Right kidney (tissue), 9 donors: ENCODE measurements at places on chromosomes 7 and 10.

DNA sequence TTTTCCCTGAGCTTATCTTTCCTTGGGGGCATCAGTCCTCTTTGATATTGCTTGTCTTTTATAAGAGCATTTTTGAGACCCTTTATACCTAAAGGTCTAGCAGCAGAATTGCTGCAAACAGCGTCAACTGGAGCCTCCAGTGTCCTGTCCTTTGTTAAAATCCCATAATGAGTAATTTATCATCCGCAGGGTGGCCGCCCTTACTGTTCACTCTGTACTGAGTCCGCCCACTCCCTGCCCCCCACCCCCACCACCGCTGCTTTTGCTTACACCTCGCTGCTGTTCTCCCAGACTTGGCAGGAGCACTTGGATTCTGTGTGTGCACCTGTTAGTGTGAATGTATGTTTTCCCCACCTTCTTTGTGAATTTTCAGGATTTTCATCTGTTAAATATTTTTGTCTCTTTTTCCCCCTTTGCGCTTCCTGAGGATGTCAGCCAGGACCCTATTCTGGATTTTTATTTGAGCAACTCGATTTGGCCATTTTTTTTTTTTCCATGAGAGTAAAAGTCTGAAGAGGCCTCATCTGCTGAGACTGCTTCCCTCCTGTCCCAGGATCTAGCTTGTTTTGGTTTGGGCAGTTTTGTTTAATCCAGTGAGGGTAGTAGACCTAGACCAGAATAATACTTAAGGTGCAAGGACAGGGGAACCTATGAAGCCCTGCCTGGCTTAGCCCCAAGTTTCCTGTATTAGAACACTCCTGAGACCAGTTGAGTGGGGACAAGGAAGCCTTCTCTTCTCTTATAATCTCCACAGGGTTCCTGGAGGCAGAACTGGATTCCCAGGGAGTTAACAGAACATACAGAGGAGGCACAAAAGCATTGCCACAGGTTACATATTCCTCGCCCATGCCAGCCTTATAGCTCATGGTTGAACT is 8.2 kb downstream of the AGFG2 start:
- no peak for DNase-seq

GRCh38 chr10:3790272-3790671 is 5.3 kb upstream of the KLF6 start:
- DNase-seq, result no peak

DNA sequence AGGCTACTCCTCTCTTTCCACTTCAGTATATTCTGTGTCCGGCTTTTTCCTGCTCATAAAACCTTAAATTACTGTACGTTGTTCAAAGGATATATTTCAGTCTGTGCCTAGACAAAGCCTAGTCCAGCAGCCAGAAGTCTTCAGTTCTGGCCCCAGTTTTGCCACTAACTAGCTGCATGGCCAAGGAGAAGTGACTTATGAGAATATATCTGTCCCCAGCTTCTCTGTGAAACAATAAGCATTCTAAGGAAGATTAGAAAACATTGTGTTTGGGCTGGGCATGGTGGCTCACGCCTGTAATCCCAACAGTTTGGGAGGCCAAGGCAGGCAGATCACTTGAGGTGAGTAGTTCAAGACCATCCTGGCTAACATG is 105.0 kb upstream of the HDAC9 start:
- DNase-seq, result no peak

GRCh38 chr7:142915315-142915714 is 18.2 kb downstream of the TRPV5 start:
- DNase-seq, result no peak

- DNase-seq, result no peak
Observed at GRCh38 chr7:14507617-14508016, 394.9 kb downstream of the DGKB start.

GRCh38 chr7:111043561-111043960 is 47.4 kb upstream of the LRRN3 start:
- DNase-seq, result no peak

- DNase-seq, result no peak
Observed at GRCh38 chr7:64874114-64874513, 29.0 kb upstream of the ZNF273 start.
